NCI-H510A treated with DMSO at 0.1 percent for 48 hours (cell line): ENCODE measurements at places on chromosomes 3 and 15.

DNA sequence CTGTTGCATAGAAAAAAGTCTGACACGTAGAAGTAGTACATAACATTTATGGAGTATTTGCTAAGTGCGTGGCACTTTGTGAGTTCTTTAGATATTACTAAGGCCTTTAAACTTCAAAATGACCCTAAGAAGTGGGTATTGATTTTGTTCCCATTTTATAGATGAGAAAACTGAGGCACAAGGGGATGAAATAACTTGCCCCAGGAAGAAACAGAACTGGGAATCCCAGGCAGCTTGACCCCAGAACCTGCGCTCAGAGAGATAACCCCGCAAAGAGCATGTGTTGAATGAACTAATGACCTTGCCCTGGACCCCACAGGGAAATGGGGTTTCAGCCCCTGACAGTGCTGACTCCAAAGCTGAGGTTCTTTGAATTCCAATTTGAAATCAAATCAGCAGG is 30.5 kb upstream of the CCDC174 start:
- DNase-seq, result no peak

DNA sequence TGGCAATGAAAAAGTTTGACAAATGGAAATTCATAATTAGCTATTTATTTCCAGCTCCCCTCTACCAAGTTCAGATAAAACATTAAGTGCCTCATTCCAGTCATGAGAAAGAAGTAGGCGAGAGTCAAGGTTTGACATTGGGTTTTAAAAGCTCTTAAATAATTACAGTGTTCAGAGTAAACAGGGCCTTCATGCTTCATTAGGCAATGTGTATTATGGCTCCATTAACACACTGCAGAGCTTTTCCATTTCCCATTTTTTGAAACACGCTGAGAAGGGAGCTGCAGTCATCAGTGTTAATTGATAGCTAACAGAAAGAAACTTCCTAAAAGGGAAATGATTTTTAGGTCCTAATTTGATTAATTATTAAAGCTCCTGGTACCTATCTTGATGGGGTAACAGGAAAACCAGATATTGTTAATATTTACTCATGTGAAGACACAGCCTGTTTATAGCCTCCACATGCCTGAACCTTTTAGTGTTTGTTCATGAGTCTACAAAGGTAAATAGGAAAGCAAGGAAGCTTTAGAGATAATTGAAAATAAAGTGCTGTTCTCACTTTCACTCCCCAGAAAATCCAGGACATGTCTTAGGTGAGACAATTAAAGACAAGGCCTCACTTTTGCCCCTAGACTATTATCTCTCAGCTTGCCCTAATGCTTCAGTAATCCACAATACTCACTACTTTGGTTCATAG is 28.7 kb downstream of the SST start:
- peak; percentile 62 for DNase-seq

GRCh38 chr15:58506064-58506490 is 74.3 kb downstream of the LIPC start:
- DNase-seq, result no peak

GRCh38 chr15:38174691-38175090 is 77.9 kb upstream of the SPRED1 start:
- DNase-seq, result no peak

DNA sequence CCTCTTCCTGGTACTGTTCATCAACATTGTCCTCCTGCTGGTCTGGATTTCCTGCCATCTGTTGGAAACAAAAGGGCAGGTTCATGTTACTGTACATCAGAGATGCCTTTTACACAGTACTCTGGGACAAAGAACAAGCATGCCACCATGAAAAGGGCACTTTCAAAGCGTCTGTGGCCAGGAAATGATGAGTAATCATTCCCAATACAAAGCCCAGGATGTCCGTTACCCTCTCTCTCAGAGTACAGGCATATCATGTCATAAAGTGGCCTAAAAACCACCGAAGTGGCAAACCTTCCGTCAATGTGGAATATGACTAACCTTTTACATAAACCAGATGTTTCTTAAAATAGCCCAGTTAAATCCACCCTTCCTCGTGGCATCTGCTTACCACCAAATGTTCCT is 71.2 kb downstream of the GOLIM4 start:
- peak; percentile 62 for DNase-seq

GRCh38 chr15:61051569-61052031 is 177.5 kb downstream of the RORA start:
- DNase-seq, result peak; percentile 16

DNA sequence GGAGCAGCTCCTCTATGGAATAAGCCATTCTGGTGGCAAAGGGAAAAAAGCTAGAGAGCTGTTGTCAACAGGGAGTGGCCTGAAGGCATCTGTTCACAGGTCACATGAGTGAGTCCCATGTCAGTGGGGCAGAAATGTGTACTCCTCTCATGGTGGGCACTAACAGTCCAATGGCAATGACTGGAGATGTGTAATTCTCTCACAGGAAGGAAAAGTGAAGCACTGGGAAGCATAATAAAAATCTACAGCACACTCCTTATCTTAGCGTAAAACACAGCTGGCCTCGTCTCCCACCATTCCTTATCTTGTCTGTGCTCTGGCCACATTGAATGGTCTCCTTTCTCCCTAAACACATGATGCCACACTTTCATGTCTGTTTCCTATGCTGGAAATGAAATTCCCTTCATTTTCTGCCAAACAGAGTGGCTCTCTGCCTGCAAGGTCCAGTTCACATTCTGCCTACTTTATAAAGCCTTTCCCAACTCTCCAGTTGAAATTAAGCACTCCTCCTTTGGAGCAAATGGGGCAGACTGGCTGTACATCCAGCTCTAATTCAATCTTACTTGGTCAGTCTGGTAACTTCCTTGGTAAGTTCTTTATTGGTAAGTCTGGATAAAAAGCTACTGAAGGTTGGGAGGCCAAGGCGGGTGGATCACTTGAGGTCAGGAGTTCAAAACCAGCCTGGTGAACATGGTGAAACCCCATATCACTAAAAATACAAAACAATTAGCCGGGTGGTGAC is 139.8 kb downstream of the RPL22L1 start:
- no peak for DNase-seq

- no peak for DNase-seq
These were observed 32.2 kb downstream of the CHCHD4 start for GRCh38 chr3:14092464-14092863.

- DNase-seq, result no peak
These were observed 114.5 kb upstream of the TNIK start for GRCh38 chr3:171574556-171575240.

- no peak for DNase-seq
These were observed 45.7 kb upstream of the ABI3BP start for GRCh38 chr3:101038880-101039279.

DNA sequence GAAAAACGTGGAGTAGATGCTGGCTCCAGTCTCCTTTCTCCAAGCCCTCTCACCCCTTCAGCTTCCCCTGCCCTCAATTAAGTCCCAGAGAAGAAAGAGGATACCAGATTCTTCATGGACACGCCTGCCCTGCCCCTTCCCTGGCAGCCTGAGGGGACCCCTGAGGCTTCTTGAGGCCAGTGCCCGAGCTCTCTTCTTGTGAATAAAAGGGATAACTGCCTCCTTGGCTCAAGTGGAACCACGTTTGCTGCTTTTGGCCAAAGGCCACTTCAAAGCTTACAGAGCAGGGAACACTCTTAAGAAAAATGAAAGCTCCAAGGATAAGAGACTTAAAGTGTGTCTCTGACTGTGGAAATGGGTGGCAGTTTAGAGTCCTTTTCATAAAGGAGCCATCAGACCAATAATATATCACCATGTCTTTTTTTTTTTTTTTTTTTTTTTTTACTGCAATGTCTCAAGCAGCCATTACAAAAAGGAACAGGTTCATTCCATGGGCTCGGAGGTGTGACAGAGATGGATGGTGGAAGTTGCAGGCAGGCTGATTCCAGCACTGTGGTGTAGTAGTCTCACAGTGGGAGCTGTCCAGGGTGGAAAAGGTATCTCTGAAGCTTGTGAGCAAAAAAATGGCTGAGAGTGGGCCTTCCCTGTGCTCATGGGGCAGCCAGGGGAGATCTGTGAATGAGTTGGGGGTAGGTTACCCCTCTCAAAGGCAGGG is 108.8 kb downstream of the SEMA5B start:
- no peak for DNase-seq

GRCh38 chr3:29065211-29065785 is 215.6 kb upstream of the RBMS3 start:
- DNase-seq, result peak; percentile 66

GRCh38 chr3:188002626-188003138 is 151.3 kb upstream of the LPP start:
- no peak for DNase-seq

- DNase-seq, result no peak
These were observed 12.2 kb downstream of the SEMA3G start for GRCh38 chr3:52432691-52433141.

DNA sequence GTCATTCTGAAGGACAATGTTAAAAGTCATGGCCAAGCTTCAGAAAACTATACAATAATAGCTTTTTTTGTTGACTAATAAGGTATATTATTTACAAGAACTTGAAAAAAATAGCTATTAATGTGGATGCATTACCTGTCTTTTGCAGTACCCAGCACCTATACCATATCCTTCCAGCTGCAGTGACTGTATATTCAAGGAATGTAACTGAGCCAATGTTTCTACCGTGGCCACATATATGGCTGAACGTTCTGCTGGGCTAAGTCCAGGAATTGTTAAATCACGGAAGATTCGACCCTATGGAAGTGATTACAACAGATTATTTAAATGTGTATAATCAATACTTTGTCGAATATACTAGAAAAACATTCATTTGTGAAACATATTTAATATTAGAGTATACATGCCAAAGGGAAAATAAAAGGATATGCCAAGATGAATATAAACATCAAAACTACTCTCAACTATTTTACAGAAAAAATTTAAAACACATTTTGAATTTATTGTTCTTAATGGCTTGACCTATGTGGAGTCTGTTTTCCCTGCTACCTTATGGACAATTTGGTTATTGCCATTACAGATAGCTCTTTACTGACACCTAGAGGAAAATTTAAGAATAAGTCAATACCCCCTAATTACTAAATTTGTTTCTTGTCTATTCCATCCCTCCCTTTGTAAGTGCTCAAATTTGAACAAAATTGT is 17.6 kb downstream of the ACAD11 start:
- DNase-seq, result peak; percentile 67

DNA sequence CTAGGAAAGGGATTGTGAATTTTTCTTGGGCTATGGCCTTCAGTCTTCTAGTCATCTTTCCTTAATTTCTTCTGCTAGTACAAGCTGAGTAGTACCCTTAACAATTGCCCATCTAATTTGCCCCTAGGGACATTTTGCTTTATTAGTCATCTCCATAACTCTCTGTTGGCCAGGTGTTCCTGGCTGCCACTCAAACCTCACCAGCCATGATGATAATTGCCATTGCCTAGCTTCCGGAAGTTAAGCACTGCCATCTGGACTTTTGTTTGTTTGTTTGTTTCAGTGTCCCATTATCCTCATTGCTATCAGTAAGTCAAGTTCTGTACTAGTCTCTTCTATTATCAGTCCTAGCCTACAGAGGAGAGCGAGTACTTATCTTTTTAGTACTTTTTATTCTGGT is 36.6 kb upstream of the UBL7 start:
- DNase-seq, result peak; percentile 59

- DNase-seq, result no peak
These were observed 187.2 kb downstream of the OSBPL10 start for GRCh38 chr3:31793821-31794220.

- peak; percentile 19 for DNase-seq
These were observed 47.2 kb downstream of the LEO1 start for GRCh38 chr15:51924156-51925068.

DNA sequence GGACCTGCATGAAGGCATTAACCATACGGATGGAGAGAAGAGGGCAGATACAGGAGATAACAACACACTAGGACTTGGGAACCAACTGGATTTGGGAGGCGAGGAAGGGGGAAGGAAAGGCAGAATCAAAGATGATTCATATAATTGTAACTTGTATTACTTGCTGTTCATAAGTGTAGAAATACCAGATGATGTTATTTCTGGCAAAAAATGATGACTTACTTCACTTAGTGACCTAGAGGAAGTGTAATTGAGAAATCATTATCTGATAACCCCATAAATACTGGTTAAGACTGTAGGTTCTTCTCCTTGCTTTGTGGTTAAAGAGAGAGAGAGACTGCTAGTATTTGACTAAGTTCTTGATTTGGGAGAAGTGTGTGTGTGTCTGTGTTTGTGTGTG is 50.5 kb upstream of the GK5 start:
- no peak for DNase-seq

DNA sequence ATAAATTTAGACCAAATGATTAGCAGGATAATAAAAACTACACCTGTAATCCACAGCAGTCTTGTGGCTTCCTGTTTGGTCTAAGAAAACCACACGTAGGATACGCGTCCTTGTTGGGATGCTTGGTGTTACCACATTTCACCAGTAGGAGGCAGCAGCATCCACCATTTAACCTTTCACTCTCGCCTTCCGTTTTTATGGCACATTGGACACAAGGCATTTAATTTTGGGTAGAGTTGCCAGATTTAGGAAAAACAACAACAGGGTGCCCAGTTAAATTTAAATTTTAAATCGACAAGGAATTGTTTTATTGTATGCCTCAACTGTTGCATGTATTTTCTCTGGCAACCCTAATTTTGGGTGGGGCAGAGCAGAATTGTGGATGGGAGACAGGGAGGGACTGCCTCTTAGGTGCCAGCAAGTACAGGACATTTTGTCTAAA is 6.3 kb downstream of the LRRC31 start:
- DNase-seq, result peak; percentile 48

GRCh38 chr3:98556164-98557130 is 24.7 kb downstream of the GPR15 start:
- DNase-seq, result no peak

GRCh38 chr3:64506255-64506654 is 181.5 kb downstream of the ADAMTS9 start:
- DNase-seq, result no peak
